ENCODE measurements at places on chromosomes 4 and X. TPM values are rescaled to one million over a fixed set of nuclear protein-coding genes. Genes with fewer than 3 reads are reported as not detected.

BMPR1B gene
- total RNA-seq: 1.4 TPM

TMEM185A gene
- total RNA-seq: 15.8 TPM

MAGEB1 gene
- not detected for total RNA-seq

GRCh38 chr4:47819178-47819577, 18.7 kb downstream of the CORIN start:
- no peak for DNase-seq
- no peaks in the 10 kb centered on the region for H3K27me3 ChIP-seq
- peaks cover 10% of the 10 kb centered on the region for H3K4me1 ChIP-seq
- no peaks in the 10 kb centered on the region for H3K36me3 ChIP-seq
- no peak overlapping the region for H3K4me3 ChIP-seq

DNA sequence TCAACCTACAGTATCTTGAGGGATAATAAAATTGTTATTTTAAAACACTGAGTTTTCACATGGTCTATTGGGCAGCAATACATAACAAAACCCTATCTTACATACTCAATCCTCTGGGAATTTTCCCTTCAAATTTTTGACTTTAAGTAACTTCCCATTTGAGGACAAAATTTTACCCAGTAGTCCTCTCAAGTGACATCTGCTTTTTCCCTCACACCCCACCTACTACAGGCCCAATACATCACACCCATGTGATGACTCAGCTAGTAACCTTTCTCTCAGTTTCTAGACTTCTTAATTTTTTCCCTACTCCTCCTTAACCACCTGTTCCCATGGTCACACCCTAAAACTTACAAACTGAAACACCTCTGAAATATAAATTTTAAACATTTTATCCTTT, 12.2 kb upstream of the RAP1GDS1 start:
- DNase-seq: no peak
- H3K4me3 ChIP-seq: no peak overlapping the region
- no peaks in the 10 kb centered on the region for H3K36me3 ChIP-seq
- H3K27me3 ChIP-seq: no peaks in the 10 kb centered on the region

DNA sequence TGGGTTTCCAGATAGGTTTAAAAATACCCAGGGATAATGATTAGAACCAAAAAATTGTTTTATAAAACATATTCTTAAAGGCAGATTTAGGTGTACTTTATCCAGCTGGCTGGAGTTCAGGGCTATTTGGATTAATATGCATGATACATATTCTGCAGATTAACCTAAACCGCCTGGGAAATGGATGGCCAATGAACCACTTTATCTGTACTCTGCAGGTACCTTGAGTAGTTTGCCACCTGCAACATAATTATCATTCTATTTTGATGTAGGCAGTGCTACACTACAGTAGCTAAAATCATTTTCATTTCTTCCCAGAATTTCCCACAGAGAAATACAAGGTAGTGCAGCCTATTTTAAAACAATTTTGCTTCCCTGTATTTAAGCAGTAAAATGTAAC, 683.2 kb upstream of the GNPDA2 start:
- H3K27me3 ChIP-seq: no peaks in the 10 kb centered on the region
- no peak overlapping the region for H3K27ac ChIP-seq
- no peaks in the 10 kb centered on the region for H3K4me1 ChIP-seq
- DNase-seq: no peak
- H3K4me3 ChIP-seq: no peak overlapping the region

DNA sequence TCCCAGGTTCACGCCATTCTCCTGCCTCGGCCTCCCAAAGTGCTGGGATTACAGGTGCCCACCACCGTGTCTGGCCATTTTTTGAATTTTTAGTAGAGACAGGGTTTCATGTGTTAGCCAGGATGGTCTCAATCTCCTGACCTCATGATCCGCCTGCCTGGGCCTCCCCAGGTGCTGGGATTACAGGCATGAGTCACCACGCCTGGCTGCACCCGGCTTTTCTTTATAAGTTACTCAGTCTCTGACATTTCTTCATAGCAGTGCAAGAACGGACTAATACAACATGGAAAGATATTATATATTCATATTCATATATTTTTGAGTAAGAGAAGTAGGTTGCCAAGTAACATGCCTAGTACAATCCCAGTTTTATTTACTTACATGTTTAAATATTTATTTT, 22.9 kb downstream of the SHROOM3 start:
- peaks cover 12% of the 10 kb centered on the region for H3K36me3 ChIP-seq
- H3K27ac ChIP-seq: peak overlapping the region; percentile 100
- peaks cover 38% of the 10 kb centered on the region for H3K4me1 ChIP-seq
- H3K4me3 ChIP-seq: peak overlapping the region; percentile 39

DNA sequence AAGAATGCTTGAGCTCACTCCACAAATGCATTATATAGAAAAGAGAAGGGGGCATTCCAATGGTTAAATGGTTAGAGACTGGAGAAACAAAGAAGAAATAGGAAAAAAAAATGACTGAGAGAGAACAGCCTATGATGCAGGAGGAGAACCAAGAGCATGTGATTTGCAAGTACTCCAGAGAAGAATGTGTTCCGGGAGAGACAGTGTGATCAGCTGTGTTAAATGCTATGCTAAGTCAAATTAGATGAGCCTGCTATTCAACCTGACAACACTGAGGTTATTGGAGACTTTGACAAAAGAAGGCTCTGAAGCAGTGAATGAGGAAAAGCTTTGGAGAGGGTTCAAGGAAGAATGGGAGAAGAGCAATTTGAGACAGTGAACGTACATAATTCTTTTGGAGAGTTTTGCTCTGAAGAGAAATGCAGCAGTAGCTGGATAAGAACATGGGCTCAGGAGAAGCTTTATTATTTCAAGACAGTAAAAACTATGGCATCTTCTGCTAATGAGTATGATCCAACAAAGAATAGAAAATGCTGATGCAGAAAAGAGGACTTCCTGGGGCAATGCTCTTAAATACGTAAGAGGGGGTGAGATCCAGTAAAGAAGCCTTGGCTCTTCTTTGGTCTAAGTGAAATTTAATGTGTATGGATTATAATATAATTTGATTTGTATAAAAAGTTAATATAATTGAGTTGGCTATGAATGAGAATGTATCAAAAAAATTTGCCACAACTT, 66.3 kb downstream of the PPP3CA start:
- peak; percentile 43 for DNase-seq
- no peaks in the 10 kb centered on the region for H3K27me3 ChIP-seq
- peak overlapping the region; percentile 20 for H3K27ac ChIP-seq
- no peak overlapping the region for H3K4me3 ChIP-seq
- no peaks in the 10 kb centered on the region for H3K36me3 ChIP-seq

DNA sequence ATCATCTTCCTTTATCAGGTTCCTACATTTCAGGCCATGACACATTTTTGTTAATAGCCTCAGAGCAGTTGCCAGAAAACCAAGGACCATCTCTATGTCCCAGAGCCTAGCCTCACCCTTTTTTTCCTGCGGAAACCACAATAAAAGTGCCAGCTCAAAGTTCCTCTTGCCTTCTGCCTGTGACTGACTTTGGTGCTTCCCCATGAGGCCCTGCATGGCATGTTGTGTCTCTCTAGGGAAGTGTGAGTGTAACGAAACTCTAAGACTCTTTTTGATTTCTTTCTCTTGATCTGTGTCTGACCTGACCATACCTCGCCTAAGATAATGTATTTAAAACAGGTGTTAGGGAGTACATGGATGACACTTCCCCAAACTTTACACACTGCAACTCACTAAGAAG, 642.3 kb upstream of the BOD1L1 start:
- no peaks in the 10 kb centered on the region for H3K27me3 ChIP-seq
- peaks cover 5% of the 10 kb centered on the region for H3K4me1 ChIP-seq
- H3K4me3 ChIP-seq: no peak overlapping the region
- H3K27ac ChIP-seq: no peak overlapping the region
